ENCODE measurements at places on chromosomes 1 and 21.
A peak's percentile ranks its signal among the peaks of the same experiment; 100 is the strongest.

DNA sequence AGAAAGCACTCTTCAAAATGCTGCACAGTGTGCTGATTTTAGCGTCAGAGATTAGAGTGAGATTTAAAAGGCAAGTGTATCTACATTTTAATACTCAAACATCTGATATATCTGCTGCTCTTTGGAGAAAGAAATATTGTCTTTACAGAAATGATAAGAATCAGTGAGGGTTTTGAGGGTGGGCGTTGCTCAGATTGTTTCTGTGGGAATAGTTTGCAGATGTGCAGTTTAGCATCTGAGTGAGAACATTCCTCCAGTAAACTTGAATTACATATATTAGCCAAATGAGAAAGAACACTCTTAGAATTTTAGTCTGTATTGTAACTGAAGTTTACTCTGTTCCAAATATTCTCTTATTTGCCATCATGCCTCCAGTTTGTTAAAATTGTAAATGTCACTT is 549.2 kb downstream of the NEGR1 start:
- no peak for DNase-seq

- no peak for DNase-seq
Observed at GRCh38 chr1:30313584-30313983, 409.8 kb downstream of the MATN1 start.

DNA sequence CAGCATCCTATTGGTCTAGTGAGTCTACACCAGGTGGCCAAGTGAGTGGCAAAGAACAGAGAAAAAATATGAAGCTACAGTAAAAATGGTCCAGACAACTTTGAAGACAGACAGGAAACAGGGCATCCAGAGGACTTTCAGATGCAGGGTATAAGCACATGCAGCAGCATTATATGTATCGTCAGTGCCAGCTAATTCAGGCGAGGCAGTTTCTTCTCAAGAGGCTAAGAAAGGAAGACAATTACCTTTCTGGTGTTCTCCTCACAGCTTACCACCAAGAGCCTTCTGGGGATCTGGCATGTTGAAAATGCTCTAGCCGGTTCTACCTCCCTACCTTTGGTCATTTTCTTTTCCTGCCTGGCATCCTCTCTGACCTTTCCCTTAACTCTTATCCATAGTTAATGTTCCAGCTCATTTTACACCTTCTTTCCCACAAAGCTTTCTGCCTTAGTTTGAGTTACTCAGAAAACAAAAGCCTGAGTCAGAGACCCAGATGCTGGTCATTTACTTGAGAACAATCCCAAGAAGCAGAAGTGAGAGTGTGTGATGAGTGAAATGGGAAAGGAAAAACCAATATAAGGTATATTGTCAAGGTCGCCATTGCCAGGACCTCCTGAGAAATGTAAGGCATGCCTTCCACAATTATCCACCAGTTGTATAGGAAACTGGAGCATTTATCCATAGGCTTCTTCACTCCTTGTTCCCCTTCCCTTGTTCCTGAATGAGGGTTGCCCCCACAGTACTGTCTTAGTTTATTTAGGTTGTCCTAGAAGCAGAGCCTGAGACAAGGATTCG is 444.1 kb downstream of the PLPP3 start:
- DNase-seq: no peak

DNA sequence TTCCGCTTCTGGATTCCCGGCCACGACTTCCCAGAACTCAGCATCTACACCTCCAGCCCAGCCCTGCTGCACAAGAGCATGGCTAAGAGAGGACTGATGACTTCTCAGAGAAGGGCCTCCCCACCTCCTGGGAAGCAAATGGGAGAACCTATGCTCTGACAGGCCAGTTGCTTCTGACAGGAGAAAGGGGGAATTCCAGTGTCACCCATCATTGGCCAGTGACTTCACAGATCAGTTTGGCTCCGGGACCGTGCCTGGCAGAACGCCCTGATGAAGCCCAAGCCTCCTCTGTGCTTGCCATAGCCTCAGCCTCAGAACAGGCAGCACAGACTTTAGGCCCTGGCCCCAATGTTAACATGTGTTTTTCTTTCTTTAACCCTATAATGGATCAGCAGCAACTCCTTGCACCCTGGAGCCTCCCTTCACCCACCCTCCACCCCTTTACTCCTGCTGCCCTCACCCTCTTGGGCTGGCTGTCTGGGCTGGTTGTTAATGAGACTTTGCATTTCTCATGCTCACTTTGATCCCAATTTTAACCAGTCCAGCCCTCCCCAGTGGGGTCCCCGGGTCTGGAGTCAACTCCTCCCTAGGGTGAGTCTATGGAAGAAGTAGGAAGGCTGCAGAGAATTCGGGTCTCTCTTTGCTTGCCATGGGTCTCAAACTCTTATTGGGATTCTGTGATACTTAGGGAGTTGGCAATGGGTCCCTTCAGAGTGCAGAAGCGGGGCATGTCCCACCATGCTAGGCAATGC is 42.7 kb upstream of the SLC30A1 start:
- no peak for DNase-seq

GRCh38 chr1:14881775-14882672 is 271.5 kb upstream of the TMEM51 start:
- DNase-seq: no peak

- no peak for DNase-seq
Observed at GRCh38 chr21:40672602-40673001, 174.4 kb downstream of the DSCAM start.

DNA sequence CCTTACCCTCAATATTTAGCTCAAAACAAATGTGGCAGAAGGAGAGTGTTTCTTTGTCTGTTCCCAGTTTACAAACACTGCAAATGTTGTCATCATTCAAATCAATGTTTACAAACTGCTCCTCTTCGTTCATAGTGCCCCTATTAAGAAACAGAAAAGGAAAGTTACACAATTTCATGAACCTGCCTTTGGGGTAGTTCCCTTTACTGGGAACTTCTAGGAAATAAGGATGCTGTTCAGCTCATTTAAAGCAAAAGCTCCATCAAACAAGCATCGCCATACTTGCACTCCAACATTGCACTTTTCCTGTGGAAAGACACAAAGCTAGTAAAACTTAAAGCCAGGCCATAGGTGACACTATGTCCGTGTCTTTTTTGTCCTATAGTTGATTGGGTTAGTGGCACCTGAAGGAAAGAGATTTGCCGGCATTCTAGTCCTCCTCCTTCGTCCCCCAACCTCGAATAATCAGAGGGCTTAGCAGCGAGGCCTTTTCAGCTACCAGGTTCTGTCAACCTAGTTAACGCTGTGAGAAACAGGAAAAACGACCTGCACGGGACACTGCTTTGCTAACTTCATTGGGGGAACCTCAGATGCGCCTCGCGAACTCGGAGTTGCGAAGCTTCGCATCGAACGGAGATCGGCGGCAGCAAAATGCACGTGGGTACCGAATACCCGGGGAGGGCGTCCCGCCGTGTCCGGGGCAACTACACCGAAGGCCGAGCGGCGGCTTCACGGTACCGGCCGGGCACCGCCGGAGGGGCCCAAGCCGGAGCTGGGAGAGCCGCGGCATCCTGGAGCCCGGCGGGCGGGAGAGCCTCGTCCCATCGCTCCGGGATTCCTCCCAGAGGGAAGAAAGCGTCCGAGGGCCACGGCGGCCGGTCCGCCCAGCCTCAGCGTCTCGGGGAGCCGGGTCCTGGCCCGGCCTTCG is 706 bp downstream of the C21orf91 start:
- peak; percentile 49 for DNase-seq

DNA sequence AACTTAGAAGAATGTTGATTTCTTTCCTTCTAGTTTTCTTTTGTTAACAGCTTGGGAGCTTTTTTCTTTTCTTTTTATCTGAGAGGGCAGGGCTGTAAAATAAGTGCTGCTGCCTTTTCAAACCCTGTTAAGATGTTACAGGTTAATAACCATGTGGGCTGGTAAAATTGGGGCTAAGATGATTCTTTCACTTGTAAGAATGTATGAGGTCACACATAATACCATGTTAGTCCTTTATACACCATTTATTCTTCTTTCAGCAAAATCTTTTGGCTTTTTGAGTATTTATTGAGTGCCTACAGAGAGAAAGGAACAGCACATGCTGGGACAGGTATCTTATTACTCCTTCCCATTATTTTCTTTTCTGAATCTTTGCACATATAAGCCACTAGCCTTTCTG is 6.1 kb upstream of the AK4 start:
- DNase-seq: no peak

DNA sequence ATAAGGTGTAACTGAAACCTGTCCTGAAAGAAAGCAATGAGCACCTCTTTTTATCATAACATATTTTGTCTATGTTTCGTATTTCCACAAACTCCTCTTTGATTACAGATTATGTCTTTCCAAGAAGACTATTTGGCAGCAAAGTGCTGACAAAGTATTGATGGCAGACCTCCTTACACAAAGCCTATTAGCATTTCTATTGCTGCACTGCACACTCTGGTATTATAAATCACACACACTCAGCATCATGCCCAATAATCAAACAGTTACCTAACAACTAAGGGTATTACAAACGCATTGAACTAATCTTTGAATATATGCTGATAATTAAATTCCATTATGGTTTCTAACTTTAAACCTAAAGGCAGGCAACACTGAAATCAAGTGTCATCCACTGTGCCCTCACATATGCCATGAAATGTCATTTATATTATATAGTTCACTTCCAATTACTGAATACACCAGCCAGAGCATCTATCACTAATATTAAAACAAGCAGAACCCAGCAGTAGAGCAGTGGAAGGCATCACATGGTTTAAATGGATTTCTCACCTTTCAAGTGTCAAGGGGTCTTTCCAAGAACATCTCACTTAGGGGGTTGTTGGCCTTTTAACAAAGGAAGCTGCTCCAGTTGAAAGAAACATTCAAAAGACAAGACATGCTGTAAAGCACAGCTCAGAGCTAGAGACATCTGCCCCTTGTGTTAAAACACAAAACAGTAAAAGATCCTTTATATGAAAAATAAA is 239.1 kb downstream of the RERE start:
- no peak for DNase-seq

- DNase-seq: peak; percentile 83
Observed at GRCh38 chr1:153598309-153599172, 14.4 kb downstream of the S100A16 start.

DNA sequence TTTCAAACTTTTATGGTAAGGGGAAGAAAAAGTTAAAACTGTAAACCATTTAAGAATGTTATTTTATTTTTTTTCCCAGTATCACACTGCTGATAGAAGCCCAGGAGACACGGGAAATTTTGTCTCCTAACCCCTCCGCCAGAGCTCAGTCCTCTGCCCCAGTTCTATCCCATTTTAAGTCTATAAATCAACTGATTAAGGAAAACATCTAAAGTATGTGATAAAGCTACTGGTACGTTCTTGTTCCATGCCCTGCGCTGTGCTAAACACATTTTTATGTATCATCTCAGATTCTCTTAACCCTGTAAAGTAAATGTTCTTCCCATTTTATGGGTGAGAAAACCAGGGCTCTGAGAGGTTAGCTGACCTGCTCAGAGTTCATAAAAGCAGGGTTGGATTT is 34.7 kb downstream of the NIPAL3 start:
- DNase-seq: no peak

DNA sequence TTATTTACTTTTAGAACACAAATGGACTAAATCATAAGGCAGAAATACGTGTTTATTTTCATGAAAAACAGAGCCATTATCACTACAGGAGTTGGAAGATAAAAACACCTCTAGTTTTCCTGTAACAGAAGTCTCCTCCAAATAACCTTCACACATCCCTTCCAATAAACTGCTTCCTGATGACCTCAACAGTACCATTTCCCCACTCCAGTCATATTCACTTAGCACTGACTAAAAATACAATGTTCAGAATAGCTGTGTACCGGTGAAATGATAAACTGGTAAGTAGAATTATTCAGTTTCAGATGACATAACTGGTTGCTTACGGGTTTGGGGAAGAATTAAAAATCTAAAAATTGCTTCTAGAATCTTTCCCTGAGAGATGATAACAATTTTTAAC is 137.9 kb downstream of the DENND1B start:
- no peak for DNase-seq

GRCh38 chr1:23403038-23403336 is 21.6 kb downstream of the TCEA3 start:
- peak; percentile 42 for DNase-seq

All from A673 (cell line).